ENCODE measurements at places on chromosomes 13 and 19. TPM values are rescaled to one million over a fixed set of nuclear protein-coding genes. Genes with fewer than 3 reads are reported as not detected.

The SIGLEC10 gene
- total RNA-seq, result 0.19 TPM

The ZNF100 gene
- total RNA-seq, result 8.0 TPM

The WTIP gene
- 20.4 TPM for total RNA-seq

The PNMA8A gene
- 7.3 TPM for total RNA-seq

The C19orf85 gene
- not detected for total RNA-seq

The CALR3 gene
- total RNA-seq, result not detected

The WASF3 gene
- total RNA-seq, result 10.5 TPM

The CEACAM7 gene
- not detected for total RNA-seq

The NFIX gene
- total RNA-seq, result 160 TPM

All from Right ventricle myocardium superior (tissue), 1 donor.